Activated naive CD8-positive, alpha-beta T cell treated with anti-CD3 and anti-CD28 coated beads, Interleukin-2, amount 10 ng/mL, durations not matched to agents 7 days and 5 days (primary cell): ENCODE measurements at places on chromosomes 7 and 10. TPM values are rescaled to one million over a fixed set of nuclear protein-coding genes. Genes with fewer than 3 reads are reported as not detected.

The GPR158 gene
- total RNA-seq = not detected

DNA sequence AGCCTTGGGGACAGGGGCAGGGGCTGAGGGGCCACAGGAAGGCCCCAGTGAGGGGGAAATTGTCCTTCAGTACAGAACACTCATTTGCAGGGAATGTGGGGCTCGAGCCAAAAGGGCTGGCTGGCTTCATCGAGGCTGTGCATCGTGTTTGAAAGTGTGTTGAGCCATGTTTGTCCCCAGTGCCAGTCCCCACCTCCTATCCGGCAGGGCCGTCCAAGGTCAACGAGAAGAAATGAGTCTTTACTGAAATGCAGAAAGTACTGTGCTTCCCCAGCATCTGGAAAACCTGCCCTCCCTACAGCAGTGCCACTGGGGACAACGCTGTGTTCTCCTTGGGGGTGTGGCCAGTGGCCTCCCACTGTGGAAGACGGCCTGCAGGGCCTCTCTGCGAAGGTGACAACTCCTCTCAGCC lies 214.1 kb downstream of the KLF6 start:
- no peak for DNase-seq

The SRRM3 gene
- total RNA-seq = not detected

DNA sequence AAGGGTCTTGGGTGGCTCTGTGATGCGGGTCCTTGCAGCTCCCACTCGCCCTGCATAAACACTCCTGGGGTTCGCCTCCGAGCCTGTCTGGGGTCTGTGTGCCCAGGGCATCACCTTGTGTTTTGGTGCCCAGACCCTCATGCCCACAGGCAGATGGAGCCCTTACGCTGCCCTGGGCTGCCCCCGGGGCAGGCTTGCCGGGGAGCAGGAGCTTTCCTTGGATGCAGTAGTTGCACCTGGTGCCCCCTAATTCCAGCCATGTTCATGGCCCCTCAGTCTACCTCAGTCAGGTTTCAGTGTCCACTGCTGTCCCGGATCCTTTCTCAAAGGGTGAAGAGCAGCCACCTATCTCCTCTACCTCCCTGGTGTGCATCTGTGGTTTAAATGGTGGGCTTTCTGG lies 396.0 kb downstream of the PTPRN2 start:
- DNase-seq = no peak

- no peak for DNase-seq
These were observed 33.4 kb upstream of the SEC61G start for GRCh38 chr7:54792383-54792782.

The PRSS37 gene
- not detected for total RNA-seq
